ENCODE measurements at places on chromosomes 4 and X. TPM values are rescaled to one million over a fixed set of nuclear protein-coding genes. Genes with fewer than 3 reads are reported as not detected.

Gene ZIC3
- not detected for total RNA-seq

Gene FUNDC1
- total RNA-seq: 10.1 TPM

Gene GDPD2
- total RNA-seq: not detected

Gene HS3ST1
- total RNA-seq: not detected

Gene RAB40AL
- not detected for total RNA-seq

Gene JCHAIN
- total RNA-seq: 0.84 TPM

Gene FGA
- not detected for total RNA-seq

DNA sequence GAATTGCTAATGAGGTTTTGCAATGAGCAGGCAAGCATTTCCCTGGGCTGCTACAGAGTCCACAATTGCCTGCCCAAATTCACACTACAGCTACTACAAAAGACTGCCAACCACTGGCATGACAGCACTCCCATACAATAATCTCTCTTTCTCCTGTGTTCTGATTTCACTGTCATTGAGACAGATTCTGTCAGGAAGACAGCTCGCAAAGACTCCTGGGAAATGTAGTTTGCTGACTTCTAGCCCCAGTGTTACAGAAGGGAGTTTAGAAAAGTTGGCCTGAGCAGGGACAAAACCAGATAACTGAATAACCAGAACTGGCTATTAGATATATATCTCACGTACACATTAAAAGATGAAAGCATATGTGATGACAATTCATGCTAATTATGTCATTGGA lies 1231.3 kb upstream of the PRKX start:
- H3K4me1 ChIP-seq: no peaks in the 10 kb centered on the region
- no peaks in the 10 kb centered on the region for H3K36me3 ChIP-seq
- no peak overlapping the region for H3K4me3 ChIP-seq
- no peak overlapping the region for H3K27ac ChIP-seq
- H3K27me3 ChIP-seq: no peaks in the 10 kb centered on the region

GRCh38 chr4:1502501-1502886 lies 96.3 kb upstream of the NKX1-1 start:
- H3K36me3 ChIP-seq: no peaks in the 10 kb centered on the region
- DNase-seq: no peak
- no peaks in the 10 kb centered on the region for H3K27me3 ChIP-seq
- H3K27ac ChIP-seq: no peak overlapping the region

- DNase-seq: no peak
- no peaks in the 10 kb centered on the region for H3K4me1 ChIP-seq
- H3K4me3 ChIP-seq: no peak overlapping the region
These were observed 9.3 kb downstream of the SPATA4 start for GRCh38 chr4:176186067-176186466.

DNA sequence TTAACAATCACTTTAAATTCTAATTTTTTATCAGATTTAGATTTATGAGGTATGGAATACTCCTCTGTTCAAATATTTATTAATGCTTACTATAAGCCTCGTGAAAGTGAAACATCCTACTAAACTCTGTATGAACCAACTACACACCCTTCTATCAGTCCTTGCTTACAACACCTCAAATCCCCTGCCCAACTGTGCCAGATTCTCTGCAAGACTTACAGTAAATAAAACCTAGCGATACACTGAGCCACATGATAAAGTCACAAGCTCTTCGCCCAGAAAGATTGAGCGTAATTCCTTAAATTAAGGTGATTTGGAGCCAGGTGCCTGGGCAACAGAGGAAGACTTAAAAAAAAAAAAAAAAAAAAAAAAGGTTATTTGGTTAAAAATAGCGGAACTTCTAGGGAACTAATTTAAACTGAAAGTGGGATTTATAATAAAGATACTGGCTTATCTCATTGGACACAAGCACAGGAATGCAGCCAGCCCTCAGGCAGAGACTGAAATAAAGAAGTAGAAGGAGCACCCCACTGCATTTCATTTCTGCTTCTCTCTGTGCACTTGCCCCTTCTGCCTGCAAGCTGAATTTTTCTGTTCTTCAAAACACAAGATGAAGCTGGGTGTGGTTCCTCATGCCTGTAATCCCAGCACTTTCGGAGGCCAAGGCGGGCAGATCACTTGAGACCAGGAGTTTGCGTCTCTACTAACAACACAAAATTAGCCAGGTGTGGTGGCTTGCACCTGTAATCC lies 17.5 kb upstream of the C4orf36 start:
- no peak for DNase-seq
- no peak overlapping the region for H3K27ac ChIP-seq
- H3K36me3 ChIP-seq: no peaks in the 10 kb centered on the region
- no peak overlapping the region for H3K4me3 ChIP-seq
- H3K4me1 ChIP-seq: no peaks in the 10 kb centered on the region
